Thyroid gland (tissue), 4 donors: ENCODE measurements at places on chromosomes 3 and 15.
A peak's percentile ranks its signal among the peaks of the same experiment; 100 is the strongest.

GRCh38 chr3:134605556-134605955, 45.3 kb downstream of the KY start:
- no peak for DNase-seq

DNA sequence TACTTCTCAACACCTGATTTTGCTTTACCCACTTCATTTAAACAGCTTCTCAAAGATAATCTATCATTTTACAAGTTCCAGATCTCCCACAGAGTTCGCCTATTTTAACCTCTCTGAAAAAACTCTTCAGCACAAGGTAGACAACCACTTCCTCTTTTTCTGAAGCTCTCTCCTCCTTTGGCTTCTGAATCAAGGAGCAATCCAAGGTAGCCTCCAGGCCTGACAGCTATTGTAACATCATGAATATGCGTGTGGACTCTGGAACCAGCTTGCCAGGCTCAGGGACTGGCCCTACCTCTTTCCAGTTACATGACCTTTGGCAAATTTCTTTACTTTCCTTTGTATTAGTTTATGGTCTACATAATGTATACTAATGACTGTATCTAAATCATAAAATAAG, 405.9 kb upstream of the ZNF385D start:
- no peak for DNase-seq

GRCh38 chr15:39313467-39313866, 267.4 kb upstream of the THBS1 start:
- DNase-seq = no peak

GRCh38 chr3:115648559-115648958, 25.2 kb downstream of the GAP43 start:
- DNase-seq = no peak

- DNase-seq = no peak
These were observed 931.7 kb downstream of the MCTP2 start for GRCh38 chr15:95162967-95163531.

GRCh38 chr3:59839810-59840515, 790.1 kb upstream of the CFAP20DC start:
- no peak for DNase-seq

DNA sequence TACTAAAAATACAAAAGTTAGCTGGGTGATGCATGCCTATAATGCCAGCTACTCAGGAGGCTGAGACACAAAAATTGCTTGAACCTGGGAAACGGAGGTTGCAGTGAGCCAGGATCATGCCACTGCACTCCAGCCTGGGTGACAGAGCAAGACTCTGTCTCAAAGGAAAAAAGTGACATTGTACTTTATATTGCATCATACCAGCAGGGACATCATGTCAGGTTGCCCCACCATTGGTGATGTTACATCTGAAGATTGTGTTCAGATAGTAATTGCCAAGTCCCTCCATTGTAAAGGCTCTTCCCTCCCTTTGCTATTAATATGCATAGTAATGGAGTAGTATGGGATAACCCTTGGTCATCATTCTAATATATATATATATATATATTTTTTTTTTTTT, 44.8 kb downstream of the FOXL2 start:
- no peak for DNase-seq

DNA sequence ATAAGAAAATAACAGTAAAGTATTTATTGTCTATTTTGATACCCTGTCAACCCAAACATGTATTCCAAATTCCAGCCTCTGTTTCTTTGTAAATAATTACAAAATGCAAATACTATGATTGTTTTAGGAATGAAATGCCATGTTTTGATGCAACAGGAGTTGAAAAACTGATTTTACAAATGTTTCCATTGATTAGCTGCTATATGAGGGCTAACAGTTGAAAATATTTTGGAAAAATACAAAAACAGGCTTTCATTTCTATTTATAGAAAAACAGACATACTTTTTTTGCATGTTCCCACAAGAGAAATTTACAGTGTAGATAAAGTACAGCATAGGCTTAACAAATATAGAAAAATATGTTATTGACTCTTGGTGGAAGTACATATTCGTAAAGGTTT, 20.0 kb downstream of the MBNL1 start:
- DNase-seq = no peak

DNA sequence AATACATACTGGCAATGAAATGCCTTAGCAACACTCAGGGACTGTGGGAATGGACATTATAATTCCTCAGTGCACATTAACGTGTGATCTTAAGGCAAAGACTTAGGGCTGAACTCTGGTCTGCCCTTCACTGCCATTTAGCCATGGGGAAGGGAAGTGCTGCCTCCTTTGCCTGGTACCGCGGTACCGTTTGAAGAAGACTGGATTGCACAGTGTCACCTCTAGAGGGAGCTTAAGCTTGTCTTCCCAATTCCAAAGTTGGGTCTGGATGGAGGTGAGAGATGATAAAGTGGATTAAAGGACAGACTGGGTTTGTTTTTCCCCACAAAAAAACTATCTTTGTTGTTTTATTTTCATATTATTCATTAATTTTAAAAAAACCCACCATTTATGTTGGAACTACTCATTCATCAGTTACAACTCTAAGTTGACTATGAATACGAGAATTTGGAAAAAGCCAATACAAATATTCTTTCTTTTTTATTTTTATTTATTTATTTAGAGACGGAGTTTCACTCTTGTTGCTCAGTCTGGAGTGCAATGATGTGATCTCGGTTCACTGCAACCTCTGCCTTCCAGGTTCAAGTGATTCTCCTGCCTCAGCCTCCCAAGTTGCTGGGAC, 60.0 kb upstream of the SYN2 start:
- DNase-seq = peak; percentile 3

DNA sequence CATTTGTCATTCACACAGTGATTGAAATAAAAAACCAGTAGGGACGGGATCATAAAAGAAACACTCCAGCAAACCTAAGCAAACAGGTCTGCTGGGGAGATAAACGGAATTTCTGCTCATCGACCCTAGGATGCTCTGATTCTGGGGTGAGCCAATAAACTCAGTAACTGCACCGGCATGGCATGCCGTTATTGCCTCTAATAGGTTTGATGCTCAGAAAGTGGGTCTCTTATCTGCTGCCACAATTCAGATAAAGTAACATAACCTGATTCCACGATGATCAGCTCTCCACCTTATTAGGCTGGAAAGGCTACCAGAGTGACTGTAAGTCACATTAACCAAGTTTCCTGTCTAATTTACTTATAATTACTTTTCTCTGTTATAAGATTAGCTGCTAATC, 19.6 kb downstream of the DCLK3 start:
- DNase-seq = no peak

- DNase-seq = peak; percentile 0
These were observed 185.4 kb downstream of the XXYLT1 start for GRCh38 chr3:195085356-195086130.

GRCh38 chr3:48688032-48688736, 2.5 kb upstream of the NCKIPSD start:
- no peak for DNase-seq

DNA sequence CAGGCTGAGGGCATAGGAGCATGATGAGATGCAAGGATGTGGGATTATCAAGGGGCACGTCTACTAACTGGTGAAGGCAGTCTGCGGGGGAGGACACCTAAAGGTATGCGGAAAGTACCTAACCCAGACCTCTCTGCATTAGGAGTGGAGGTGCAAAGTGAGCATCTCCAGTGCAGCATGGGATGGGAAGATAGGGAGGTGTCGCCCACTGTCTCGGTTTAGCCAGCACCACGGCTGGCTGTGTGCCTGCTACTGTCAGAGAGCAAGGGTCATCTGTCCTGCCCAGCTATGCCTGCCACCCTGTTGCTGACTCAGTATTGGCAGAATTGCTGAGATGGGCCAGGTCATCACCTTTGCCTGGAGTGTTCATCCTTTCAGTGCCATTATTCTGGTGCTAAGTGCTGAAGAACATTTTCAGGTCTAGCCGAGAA, 40.1 kb downstream of the OXNAD1 start:
- DNase-seq = no peak

DNA sequence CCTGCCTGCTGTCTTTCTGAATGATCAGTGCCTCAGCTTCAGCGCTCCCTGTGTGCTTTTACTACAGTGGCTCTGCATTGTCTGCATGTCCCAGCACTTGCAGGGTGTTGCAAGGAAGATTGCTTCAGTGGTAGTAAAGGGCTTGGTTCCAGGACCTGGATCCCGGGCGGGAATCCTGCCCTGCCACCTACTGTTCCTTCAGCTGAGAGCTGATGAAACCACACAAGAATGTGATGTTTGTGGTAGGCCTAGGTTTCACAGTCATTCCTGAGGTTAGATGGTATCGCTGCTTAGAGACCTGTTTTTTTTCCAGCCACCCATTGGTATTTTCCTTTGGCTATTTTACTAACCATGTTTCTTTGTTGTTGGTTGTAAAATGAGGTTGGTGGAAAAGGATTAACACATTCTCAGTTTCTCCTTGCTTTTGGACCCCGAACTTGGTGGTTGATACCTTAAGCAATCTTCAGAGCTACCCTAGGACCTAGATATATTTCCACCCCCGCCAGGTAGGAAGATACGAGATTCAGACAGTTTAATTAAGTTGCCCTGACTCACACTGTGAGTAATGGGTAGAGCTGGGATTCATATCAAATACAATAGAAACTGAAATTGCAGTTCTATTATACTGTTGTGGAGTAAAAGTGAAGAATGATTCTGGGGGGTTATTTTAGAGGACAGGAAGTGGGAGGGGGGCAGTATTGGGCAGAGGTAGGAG, 11.4 kb downstream of the GPR87 start:
- peak; percentile 61 for DNase-seq

GRCh38 chr3:113747283-113748046, 630 bp downstream of the ATP6V1A start:
- peak; percentile 20 for DNase-seq

DNA sequence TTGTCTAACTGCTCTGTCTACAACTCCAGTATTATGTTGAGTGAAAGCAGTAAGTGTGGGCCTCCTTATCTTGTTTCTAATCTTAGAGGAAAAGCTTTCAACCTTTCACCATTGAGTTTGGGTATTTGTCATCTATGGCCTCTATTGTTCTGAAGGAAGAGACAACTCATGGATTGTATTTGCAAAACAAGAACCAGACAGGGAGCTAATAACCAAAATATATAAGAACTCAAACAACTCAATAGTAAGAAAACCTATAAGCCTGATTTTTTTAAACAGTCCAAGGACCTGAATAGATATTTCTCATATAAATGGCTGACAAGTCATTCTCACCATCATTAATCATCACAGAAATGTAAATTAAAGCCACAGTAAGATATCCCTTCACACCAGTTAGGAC, 113.0 kb downstream of the TAFA4 start:
- DNase-seq = no peak

GRCh38 chr15:67107014-67107812, 41.8 kb downstream of the SMAD3 start:
- DNase-seq = peak; percentile 73

DNA sequence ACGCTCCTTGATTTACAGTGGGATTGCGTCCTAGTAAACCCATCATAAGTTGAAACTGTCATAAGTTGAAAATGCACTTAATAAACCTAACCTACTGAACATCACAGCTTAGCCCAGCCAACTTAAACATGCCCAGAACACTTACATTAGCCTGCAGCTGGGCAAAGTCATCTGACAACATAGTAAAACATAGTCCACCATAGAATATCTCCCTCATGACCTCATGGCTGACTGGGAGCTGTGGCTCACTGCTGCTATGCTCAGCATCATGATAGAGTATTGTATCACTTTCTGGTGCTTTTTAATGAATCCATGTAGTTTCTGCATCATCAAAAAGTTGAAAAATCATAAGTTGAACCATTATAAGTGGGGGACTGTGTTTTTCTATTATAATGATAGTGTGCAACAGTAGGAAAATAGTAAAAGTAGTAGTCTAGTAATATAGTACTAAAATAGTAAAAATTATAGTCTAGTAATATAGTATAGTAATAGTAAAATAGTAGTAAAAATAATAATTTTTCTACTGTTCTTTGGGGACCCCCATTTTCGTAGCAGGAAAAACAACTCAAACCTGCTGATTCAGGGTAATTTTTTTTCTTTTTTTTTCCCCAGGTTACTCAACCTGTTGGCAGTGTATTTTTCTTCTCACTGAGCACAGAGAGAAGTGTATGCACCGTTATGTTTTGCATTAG, 233.5 kb downstream of the MYRIP start:
- DNase-seq = no peak

GRCh38 chr3:177749836-177750235, 552.6 kb upstream of the TBL1XR1 start:
- DNase-seq = no peak

DNA sequence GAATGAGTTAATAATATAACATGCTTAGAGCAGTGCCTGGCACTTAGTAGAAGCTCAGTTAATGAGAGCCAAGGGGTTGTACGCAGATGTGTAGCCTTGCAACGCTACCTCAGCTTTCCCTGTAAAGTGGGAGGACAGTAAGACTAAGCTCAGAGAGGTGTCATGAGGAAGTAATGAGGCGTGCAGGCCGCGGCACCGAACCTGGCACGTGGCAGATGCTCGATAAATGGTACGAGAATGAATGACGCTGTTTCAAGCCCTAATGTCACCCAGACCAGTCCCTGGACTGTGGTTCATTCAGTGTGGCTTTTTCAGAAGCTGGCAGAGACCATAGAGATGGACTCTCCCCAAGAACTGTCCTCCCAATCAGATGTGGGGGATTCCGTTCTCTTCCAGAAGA, 21.2 kb downstream of the GRIP2 start:
- DNase-seq = no peak

DNA sequence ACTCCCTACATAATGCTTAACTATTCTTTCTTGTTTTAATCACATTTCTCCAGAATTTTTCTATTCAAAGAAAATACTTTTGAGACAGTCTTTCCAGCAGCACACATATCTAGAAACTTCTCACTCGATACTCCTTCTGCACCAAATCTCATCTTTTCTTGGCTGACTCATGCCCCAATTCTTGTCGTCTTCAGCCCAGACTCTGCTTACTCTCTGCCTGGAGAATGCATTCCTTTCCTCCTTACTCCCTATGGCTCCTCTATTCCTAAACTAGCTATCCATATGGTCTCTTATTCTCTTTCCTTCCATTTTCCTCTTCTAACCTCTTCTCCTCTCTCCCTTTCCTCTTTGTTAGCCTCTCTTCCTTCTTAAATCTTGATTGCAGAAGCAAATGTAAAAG, 158.7 kb downstream of the GBE1 start:
- DNase-seq = no peak

DNA sequence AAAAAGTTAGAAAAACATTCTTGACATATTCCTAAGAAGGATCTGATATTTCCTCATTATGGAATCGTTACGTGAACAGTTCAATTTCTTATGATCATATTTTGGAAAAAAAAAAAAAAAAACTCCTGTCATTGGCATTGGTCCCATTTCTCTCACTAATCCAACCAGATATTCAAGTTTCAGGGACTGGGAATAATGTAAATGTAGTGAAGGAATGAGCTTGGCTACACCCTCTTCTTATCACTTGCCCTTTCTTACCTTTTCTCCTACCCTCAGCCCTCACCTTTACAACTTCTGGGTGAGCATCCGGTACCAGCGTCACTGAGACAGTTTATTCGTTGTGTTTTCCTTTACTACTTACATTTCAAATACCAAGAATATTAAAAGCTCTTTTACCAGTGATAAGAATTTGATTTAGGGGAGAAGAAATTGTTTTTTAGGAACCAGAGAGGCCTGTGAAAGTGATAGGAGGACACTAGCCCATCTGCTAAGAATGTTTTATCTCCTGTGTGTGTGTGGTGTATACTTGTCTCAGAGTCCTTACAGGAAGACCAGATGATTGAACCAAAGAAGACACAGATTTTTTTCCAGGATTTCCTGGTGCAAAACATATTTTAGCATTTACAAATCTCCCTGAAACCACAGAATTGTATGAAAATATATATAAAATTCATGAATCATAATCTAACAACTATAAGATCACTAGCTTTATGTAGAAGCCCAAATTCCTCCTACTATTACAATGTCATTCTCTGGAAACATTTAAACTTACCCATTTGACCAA, 946.7 kb downstream of the ZPLD1 start:
- DNase-seq = no peak

- DNase-seq = no peak
These were observed 243.8 kb upstream of the TOPAZ1 start for GRCh38 chr3:43997788-43998369.
